ENCODE measurements at places on chromosomes 1 and 21.

DNA sequence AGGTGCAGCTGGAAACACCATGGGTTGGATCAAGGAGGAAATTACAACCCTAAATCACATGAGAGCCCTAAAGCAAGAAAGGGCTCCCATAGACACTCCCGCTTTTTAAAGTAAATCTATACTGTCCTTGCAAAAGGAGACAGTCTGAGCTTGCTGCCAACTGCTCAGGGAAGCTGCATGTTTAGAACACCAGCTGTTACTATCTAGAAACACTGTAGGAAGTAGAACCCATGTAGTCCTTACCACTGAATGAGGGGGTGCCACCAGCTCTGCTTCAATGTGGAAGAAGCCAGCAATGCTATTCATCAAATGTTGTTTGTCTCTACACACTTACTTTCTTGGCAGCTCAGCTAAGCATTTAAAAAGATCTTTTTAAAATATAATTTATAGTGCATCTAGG, 79.8 kb downstream of the PIGK start:
- DNase-seq: no peak

- no peak for DNase-seq
Observed at GRCh38 chr1:27638047-27638734, 3.2 kb upstream of the FGR start.

DNA sequence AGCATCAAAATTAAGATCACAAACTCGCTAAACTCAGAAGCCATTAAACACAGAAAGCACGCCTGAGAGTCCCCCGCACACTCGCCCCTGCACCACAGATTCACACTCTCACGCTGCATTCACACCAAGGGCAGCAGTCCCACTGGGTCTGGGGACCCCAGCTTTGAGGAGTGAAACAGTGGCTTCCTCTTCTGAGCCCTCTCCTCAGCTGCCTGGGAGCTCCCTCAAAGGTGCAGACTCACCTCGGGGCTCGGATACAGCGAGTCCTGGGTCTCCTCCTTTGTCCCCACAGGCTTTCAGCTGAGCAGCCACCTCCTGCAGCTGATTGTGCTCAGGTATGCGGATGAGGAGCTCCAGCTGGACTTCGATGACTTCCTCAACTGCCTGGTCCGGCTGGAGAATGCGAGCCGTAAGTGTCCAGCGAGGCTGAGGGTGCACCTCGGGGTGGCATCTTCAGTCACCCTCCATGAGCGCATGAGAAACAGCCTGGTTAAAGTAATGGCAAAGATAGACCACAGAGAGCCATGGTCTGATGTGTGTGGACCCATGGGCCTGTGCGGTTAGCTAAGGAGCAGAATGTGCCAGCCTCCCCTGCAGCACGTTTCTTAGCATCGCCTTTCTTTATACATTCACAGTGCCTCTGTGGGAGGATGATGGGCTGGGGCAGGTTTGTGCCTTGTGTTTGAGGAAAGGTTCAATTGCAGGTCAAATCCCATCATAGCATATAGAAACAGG, 47.9 kb downstream of the CAPN9 start:
- DNase-seq: no peak

GRCh38 chr1:65393347-65393746, 27.1 kb upstream of the LEPR start:
- peak; percentile 40 for DNase-seq

GRCh38 chr1:22442212-22442894, 9.3 kb upstream of the ZBTB40 start:
- DNase-seq: no peak

- DNase-seq: no peak
Observed at GRCh38 chr1:192506741-192507155, 68.8 kb upstream of the RGS1 start.

- no peak for DNase-seq
Observed at GRCh38 chr1:96971849-96972602, 250.4 kb downstream of the PTBP2 start.

GRCh38 chr1:108742253-108742652, 4.2 kb upstream of the STXBP3 start:
- DNase-seq: no peak

DNA sequence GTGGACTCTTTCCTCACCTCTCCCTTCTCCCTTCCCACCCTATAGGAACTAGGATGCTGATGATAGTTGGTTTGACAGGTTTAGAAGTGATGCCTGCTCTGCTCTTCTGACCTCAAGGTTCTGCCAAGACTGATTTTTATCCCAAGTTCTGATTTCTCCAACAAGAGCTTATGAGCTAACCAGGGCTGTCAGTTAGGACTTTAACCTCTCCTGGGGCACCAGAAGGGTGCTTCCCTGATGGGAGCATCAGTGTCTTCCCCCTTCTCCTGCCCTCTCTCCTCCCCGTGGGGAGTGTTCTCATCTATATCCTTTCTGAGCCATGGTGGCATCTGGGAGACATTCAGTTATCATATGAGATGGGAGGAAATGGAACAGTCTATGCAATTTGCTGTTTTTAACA, 44.0 kb downstream of the ATP2B4 start:
- no peak for DNase-seq

GRCh38 chr1:45442272-45442671, 48.7 kb downstream of the TESK2 start:
- DNase-seq: peak; percentile 46

GRCh38 chr1:47326271-47326670, 7.3 kb upstream of the CMPK1 start:
- DNase-seq: no peak

DNA sequence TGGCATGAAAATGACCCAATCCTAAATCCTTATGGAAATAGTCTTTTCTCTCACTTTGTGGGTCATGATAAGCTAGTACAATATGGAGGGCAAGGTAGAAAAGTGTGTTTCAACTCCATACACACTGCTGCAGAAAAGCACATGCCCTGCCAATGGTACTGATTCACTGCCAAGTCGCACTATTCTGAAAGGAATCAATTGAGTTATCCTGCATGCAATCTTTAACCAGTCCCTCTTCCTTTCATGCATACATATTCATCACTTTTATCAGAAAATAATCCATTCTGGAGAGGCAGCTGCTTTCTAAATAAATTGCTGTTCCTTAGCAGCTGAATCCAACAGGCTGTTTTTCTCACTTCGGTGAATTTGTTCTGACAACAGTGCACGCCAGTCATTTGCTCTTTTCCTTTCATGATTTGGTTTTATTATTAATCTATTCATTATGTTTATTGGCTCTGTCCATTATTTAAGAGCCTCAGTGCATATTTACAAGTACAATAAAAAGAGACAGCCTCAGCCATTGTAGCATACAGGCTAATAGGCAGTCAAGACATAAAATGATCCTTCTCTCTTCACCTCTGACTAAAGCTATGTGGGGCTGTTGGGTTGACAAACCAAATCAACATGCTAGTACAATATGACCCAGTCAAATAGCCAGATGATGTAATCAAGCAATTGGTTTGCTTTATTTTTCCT, 108.8 kb downstream of the CHD1L start:
- no peak for DNase-seq

GRCh38 chr21:36976882-36977651, 10.6 kb upstream of the HLCS start:
- DNase-seq: peak; percentile 16

DNA sequence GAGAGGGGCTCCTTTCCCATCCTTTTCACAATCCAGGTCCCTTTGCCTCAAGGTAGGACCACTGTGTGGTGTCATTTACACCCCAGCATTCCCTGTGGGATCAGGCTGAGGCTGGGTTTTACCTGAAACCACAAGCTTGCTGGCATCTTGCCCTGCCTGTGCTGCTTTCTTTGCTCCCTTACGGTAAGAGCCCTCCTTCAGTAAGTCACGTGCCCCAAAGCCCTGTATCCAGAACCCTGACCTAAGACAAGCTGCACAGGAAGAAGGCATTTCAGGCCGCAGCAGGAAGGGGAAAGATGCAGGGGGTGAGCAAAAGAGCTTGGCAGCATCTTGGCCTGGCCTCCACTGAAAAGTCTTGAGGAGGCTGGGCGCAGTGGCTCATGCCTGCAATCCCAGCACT, 58.4 kb downstream of the KLHDC7A start:
- DNase-seq: peak; percentile 54

GRCh38 chr1:59815892-59816291, 1.1 kb downstream of the HOOK1 start:
- DNase-seq: no peak

GRCh38 chr1:210291081-210291764, 37.5 kb upstream of the HHAT start:
- DNase-seq: no peak

GRCh38 chr1:18962121-18962721, 5.7 kb upstream of the IFFO2 start:
- DNase-seq: no peak

DNA sequence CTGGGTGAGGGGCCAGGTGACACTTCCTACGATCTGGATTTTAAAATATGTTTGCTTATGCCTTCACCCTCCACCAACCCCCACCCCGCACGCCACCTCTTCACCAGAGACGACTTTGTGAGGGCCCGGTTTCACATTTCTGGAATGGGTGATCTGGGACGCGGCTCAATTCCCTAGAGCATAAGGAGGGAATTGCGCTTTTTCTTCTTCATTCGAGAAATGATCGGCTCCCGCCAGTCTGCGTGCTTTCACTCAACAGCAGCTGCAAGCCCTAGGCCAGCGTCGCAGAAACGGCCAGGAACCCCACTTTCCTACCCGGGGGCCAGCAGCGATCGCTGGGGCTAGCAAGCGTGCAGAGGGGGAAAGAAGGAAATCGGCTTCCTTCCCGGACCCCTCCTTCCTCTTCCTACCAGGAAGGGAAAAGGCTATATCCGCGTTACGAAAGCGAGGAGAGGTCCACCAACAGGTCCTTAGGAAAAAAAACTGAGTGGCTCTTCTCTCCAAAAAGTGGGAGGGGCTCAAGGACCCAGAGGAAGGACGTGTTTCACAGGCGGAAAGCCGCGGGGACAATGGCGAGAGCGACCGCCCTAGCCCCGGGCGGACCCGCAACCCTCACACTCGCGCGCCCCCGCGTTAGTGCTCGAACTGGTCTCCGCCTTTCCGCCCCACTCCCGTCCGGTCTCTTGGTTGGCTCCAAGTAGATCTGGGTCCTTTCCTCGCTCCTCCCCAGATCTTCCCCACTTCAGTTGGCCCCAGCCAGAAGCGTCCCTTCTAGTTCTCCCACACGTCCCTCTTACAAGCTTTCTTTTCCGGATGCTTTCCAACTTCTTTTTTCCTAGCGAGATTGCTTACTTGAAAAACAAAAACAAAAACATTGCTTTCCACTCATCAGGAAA, 1.1 kb upstream of the ADAMTS1 start:
- DNase-seq: no peak

DNA sequence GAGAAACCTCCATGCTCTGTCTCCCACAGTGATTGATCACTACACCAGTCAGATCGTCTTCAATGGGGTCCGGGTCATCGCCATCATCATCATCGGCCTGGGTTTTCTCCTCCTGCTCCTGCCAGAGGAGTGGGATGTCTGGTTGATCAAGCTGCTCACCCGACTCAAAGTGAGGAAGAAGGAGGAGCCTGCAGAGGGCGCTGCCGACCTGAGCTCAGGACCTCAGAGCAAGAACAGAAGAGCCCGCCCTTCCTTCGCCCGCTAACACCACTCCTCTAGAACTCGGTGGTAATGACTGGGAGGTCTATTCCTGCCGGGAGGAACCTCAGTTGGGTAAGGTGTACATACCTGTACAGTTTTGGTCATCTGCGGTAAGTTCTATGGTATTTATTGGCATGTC, 50.3 kb upstream of the COA6 start:
- peak; percentile 16 for DNase-seq

DNA sequence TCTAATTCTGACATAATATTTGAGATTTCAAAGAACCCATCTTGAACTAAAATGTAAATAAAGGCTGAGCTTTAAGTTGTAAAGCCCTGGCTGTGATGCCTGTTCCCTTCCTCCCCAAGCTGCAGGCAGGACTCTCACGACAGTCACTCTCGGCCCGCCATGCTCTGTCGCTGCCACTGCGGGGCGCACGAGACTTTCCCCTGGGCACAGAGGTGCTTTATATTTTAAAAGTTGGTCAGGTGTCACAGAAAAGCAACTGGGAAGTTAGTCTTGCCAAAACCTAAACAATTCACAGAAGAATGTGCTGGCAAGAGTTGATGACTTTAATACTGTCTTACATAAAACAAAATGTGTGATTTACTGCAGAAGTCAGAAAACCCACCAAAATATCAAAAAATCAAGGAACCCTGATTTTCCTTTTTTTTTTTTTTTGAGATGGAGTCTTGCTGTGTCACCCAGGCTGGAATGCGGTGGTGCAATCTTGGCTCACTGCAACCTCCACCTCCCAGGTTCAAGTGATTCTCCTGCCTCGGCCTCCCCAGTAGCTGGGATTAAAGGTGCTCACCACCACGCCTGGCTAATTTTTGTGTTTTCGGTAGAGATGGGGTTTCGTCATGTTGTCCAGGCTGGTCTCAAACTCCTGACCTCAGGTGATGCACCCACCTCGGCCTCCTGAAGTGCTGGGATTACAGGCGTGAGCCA, 10.7 kb downstream of the LRRC47 start:
- DNase-seq: no peak

- peak; percentile 68 for DNase-seq
Observed at GRCh38 chr21:42991992-42992740, 17.8 kb downstream of the PKNOX1 start.

GRCh38 chr1:208025031-208025430, 114.1 kb upstream of the CD34 start:
- DNase-seq: no peak

- DNase-seq: no peak
Observed at GRCh38 chr21:28496517-28496916, 496.2 kb downstream of the LTN1 start.

DNA sequence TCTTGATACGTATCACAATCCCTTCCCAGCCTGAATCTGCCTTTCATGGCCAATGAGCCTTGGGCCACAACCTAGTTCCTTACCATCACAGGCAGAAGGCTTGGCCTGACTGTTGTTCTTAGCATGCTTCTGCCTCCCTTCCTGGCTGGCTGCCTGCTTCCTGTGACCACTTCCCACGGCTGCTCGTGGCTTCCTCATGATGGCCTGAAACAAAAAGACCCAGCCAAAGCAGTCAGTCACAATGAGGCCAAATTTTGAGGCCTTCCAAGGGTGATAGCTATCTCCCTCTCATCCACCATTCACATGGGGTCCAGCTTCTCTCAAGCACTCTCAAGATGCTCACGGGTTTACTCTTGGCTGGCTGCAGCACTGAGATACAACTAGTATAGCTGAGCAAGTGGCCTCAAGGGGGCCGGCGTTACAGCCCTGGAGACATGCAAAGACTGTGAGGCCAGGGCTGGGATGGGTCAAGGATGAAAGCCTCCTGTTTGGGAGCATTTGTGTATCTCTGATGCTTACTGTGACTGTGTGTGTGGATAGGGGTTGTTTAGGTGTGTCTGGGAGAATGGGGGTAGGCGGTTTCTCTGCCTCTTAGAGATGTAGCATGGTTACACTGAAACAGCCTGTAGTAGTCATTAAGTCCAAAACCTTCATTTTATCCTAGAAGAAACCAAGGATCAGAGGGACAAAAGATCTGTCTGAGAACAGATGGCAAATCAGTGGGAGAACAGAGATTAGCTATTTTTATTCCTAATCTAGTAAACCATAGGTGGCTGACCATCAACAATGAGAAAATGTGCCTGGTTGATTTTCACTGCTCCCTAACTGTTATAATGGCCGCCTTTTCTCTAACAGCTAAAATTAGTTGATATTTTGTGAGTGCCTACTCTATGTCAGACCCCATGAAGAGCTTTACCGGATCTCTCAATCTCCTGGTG, 5.4 kb upstream of the TOE1 start:
- DNase-seq: no peak
